ENCODE measurements at places on chromosomes 4 and X.
A peak's percentile ranks its signal among the peaks of the same experiment; 100 is the strongest.

- DNase-seq: peak; percentile 44
Observed at GRCh38 chrX:4547213-4547836, 833.9 kb upstream of the PRKX start.

GRCh38 chr4:77073106-77073809 is 2.5 kb downstream of the CCNI start:
- no peak for DNase-seq

DNA sequence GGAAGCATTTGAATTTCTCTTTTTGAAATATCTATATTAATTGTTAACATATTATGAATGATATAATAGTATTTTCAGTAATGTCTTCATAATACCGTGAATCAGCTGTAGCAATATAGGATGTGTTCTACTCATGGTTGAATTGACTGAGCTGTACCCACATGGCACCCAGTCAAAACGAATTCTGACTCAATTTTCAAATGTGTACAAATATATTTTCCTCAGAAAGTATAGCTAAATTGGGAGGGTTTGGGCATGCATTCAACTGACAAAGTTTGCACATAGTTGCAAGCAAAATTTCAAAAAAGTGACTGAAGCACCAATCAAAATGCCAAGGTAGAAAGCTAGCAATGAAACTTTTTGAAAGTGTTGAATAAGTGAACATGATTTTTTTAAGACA is 188.9 kb downstream of the NAF1 start:
- no peak for DNase-seq

- DNase-seq: no peak
Observed at GRCh38 chr4:63607169-63607872, 801.9 kb downstream of the TECRL start.

DNA sequence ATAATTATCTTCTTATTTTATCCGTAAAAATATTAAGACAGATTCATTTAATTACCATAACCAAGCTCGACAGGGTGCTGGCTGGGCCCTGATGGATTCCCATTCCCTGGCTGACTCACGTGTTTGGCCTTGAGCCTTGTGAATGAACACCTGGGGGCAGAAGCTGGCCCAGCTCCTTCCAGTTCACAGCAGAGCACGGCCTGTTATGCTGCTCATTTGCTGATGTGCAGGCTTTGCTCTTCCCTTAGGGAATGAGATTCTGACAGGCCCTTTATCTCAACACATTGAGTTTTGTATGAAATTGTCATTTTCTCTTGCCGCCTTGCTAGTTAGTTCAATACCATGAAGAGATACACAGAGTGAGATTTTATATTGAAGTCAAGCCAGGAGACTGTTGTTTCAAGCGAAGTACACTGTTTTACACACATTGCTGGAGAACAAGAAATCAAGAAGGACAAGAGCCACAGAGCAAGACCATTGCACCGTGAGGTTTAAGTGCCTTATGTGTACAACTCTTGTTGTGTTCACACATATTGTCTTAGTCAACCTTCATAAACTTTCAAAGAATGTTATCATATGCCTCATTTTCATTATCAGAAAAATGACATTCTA is 1583.3 kb downstream of the STIM2 start:
- DNase-seq: no peak

DNA sequence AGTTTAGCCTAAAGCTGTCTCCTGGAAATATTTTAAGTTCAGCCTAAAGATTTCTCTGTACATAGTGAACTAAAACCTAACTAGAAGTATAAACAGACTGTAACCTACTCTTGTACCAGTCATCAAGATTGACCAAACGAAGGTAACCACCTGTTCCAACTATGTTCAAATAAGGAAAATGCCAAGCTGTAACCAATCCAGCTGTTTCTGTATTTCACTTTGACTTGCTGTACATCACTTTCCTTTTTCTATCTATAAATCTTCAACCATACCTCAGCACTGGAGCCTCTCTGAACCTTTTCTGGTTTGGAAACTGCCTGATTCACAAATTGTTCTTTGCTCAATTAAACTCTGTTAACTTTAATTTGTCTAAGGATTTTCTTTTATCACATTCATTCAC is 3.1 kb upstream of the CYSLTR1 start:
- DNase-seq: no peak

- DNase-seq: no peak
Observed at GRCh38 chrX:40853004-40853815, 117.9 kb upstream of the MED14 start.

DNA sequence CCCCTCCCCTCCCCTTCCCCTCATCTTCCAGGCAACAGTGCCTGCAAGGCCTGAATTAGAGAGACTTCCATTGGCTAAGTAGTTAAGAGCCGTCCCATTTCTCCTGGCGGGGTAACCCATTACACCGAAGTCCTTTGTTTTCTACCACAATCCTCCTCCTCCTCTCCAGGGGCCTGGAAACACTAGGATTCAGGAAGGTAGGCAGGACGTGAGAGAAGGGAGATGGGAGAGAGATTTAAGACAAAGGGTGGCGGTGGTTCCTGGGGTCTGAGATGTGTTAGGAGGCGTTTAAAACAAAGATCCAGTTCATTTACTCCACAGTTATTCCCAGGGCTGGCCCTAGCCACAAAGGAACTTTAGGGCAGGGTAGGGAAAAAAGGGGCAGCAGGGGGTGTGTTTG is 28.0 kb downstream of the NYX start:
- DNase-seq: no peak

Data from stimulated activated CD8-positive, alpha-beta memory T cell treated with anti-CD3 and anti-CD28 coated beads, Interleukin-4, amount 100 ng/mL, for 48 hours (primary cell).